ENCODE measurements at places on chromosomes 1 and 21. TPM values are rescaled to one million over a fixed set of nuclear protein-coding genes. Genes with fewer than 3 reads are reported as not detected.

DNA sequence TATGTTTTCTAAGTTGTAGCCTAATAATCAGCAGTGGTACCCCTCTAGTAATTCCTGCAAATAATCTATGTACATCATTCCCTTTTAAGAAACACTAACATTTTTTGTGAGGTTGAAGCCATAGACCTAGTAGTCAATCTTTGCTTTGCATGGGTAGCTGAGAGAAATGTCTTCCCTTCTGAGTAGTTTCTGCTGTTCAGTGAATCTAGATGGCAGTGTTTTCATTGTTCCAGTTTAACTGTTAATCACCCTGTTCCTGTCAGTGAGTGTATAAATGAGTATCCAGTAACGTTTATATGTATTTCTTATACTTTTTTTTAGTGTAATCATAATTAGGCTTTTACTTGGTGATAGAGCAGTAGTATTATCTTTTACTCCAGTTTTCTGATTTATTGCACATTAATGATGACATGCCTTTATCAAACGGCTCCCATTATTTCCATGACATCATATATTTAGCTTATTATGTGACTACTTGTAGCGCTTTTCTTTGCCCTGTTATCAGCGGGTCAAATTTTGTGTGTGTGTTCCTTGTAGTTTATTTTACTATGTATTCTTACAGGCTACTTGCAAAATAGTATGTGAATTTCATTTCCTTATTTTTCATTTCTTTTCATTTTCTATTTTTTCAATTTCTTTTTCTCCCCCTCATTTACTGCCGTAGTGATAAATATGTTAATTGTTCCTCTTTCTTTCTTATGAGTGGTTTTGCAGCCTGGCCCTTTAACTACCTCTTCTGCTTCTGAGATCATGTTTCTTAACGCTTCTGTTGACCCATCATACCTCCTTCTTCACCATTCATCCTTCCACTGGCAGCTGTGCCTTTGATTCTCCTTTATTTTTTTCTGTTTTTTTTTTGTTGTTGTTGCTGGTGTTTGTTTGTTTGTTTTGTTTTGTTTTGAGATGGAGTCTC is 18.8 kb downstream of the CEP350 start:
- DNase-seq = no peak

DNA sequence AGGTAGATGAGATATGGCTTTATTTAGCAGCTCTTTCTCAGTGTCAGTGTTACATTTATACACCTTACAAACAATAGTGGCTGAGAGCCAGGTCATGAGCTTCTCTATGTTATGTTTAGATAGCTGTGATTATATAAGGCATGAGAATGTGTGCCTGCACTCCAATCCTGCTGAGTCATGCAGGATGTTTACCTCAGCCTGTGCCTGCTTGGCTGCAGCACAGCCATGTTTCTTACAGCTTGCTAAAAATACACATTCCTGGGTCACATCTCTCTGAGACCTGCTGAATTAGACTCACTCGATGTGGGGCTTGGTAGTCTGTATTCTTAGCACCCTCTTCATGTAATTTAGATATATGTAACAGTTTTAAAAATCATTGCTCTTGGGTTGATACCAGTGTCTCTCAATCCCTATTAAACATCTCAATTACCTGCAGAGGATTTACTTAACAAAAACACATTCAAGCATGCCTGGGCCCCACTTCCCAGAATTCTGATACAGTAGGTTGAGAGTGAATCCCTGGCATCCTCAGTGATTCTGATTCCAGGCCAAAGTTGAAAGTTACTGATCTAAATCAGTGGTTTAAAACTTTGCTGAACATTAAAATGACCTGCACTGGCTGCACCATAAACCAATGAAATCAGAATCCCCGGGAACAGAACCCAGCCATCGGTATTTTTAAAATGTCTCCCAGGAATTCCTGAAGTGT is 107.5 kb downstream of the GDAP2 start:
- DNase-seq = peak; percentile 93

DNA sequence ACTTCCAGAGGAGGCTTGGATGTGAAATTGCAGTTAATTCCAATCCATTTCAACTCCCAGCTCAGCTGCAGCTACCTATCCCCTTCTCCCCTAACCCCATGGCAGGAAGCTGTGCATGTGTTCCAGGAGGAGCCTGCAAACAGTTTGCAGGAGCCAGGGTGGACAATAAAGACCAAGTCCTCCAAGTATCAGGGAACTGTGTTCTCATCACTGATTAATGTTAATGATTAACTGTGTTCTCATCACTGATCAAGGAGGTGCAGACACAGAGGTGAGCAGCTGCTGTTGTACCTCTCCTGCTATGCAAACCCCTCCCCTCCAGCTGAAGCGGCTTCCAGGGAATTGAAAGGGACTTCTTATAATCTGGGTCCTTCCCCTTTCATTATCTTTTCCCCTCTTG is 19.2 kb downstream of the CLDN19 start:
- no peak for DNase-seq

DNA sequence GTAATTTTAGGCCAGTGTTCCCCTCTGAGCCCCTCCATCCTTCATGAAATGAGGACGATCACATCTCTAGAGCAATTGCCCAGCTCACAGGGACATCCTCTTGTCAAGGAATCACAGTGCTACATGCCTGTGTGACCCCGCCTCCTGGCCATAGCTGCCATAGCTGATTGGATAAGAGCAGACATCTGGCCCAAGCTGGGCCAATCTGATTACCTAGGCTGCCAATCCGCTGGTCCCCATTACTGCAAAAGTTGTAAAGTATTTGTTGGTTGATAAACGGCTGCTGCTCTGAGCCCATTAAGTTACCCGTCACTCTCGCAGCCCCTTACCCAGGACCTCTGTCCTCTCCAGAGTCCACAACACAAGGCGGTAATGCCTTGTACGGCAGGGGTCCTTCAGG is 8.3 kb downstream of the NT5C1A start:
- no peak for DNase-seq

- DNase-seq = no peak
Observed at GRCh38 chr21:26124896-26125295, 45.7 kb downstream of the APP start.

GRCh38 chr1:24759492-24759891 is 14.2 kb downstream of the CLIC4 start:
- no peak for DNase-seq

GRCh38 chr1:30612536-30613065 is 110.8 kb downstream of the MATN1 start:
- no peak for DNase-seq

DNA sequence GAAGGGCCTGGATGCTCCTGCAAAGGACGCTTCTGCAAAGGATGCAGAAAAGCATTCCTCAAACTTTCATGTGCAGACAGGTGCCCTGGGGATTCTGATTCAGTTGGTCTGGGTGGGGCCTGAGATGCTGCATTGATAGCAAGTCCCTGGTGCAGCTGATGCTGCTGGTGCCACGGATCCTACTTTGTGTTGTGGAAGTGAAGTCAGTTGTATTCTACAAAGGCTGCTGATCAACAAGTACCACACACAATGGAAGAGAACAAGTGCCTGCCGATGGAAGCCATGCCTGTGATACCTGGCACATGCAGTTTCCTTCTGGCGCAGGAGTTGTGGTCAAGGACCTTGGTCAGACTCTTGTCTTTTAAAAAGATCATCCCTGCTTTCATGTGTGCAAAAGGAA is 478.8 kb downstream of the CAMTA1 start:
- DNase-seq = no peak

- DNase-seq = no peak
Observed at GRCh38 chr1:191912517-191912916, 245.7 kb upstream of the RGS18 start.

- no peak for DNase-seq
Observed at GRCh38 chr1:213357403-213357802, 306.4 kb downstream of the RPS6KC1 start.

DNA sequence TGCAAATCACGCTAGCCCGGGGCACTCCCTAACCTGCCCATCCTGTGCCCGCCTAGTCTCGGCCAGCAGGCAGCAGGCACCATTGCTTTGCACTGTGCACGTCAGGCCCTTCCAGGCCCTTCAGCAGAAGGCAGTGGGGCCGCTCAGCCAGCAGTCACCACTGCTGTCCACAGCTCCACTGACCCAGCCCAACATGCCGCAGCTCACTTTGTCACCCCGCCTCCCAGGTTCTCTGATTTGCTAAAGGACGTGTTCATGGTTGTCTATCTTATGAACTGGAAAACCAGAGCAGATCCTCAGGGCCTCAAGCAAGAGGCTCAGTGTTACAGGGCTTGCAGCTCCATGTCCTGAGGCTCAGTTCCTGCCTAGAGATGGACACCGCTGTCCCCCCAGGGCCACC is 14.2 kb upstream of the SPOCD1 start:
- DNase-seq = no peak

GRCh38 chr1:165845569-165845968 is 18.2 kb downstream of the UCK2 start:
- DNase-seq = no peak

GRCh38 chr1:50038237-50038809 is 14.6 kb upstream of the AGBL4 start:
- no peak for DNase-seq

GRCh38 chr21:29726044-29726443 is 213.8 kb downstream of the GRIK1 start:
- DNase-seq = no peak

- no peak for DNase-seq
Observed at GRCh38 chr1:227893300-227893948, 54.3 kb downstream of the WNT9A start.

- peak; percentile 2 for DNase-seq
Observed at GRCh38 chr21:18840239-18840638, 436.7 kb upstream of the TMPRSS15 start.

GRCh38 chr1:38454236-38454635 is 405.3 kb downstream of the RRAGC start:
- DNase-seq = no peak

DNA sequence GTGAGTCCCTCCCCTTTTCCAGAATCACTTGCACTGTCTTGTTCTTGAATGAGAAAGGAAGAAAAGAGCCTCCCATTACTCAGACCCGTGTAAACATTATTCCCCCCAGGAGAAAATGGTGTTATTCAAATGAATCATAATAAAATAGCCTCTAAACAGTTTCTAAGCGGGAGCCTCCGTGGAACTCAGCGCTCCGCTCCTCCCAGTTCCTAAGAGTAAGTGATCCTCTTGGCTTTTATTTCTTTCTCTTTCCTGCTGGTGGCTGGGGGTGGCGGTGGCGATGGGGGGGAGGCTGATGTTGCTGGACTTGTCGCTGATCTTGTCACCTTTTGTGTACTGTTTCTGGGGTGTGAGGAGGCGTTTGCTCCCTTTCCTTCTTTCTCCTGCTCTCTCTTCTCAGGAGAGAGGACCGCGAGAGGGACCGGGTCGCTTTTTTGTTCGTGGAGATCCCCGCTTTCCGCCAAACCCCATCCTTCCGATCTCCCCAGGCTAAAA is 781 bp downstream of the PROX1 start:
- DNase-seq = no peak

- no peak for DNase-seq
Observed at GRCh38 chr1:19122668-19123067, 87.4 kb downstream of the UBR4 start.

GRCh38 chr1:224609333-224609732 is 6.8 kb upstream of the CNIH3 start:
- DNase-seq = peak; percentile 41

GRCh38 chr1:168987330-168987729 is 119.2 kb upstream of the ATP1B1 start:
- DNase-seq = no peak

DNA sequence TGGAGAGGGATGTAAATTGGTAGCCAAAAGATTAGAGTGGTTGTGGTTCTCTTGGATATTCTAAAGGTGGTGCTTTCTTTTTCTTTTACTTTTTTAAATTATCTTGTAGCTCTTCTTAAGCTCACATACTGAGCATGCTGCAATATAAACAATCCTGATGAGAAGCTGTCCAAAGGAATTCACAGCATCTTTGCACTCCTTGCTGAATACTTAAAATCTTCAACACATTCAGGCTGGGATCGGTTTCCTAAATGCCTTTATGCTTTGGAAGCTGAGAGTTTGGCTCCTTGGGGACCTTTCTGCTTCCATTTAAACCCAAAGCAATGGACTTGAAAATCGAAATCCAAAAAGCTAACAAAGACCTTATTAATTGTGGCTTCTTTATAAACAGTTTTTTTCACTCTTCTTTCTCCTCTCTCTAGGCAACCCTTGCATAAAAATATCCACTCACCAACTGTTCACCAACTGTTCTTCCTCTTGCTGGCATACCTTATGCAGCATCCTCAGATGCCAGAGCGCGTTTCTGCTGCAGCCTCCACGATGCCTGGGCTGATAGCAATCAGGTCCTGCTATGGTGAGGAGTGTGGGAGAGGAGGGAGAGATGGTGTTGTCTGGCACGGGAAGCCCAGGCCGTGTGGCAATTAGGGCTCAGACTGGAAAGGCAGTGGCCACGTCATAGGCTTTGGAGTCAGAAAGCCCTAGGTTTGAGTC is 535.8 kb upstream of the DAB1 start:
- DNase-seq = no peak

- peak; percentile 46 for DNase-seq
Observed at GRCh38 chr1:84887261-84887934, 5.6 kb downstream of the LPAR3 start.

DNA sequence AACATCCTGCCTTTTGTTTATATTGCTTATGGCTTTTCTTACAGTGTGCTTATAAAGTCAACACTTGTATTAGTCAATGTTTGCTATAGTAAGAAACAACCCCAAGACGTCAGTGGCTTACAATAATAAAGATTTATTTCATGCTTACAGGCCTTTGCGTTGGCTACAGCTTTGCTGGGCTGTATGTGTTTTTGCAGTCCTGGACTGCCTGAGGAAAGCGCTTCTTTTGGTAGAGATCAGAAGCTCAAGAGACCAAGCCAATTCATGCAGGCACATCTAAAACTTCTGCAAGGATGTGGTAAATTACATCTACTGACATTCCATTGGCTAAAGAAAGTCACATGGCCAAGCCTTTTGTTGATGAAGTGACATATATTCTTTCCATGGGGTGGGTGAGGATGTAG is 17.5 kb upstream of the PRKAA2 start:
- DNase-seq = peak; percentile 51

- DNase-seq = no peak
Observed at GRCh38 chr1:211756471-211757020, 74.0 kb downstream of the LPGAT1 start.

DNA sequence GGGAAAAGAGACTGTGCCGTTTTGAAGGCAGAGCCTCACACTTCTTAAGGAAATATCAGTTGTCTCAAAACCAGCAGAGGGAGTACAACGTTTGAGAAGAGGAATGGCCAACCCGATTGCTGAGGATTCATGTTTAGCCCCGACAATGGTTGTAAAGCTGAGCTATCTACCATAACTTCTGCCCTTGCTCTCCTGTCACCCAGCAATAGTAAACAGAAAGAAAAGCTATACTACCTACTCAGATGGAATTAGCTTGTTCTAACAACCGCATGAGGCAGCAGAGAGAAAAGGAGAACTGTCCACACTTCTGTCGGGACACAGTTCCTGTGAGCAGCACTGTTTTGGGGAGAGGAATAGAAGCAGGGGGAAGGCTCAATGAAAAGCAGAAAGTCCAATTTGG is 91.2 kb downstream of the SLC45A1 start:
- DNase-seq = peak; percentile 91

Gene ORC1
- total RNA-seq = 5.2 TPM

Gene TGFB2
- total RNA-seq = 28.0 TPM

Gene ADGRL2
- total RNA-seq = 11.6 TPM

Gene NBPF6
- not detected for total RNA-seq

Gene CFAP141
- total RNA-seq = not detected

Gene NR1I3
- not detected for total RNA-seq

Data from fibroblast of villous mesenchyme (primary cell).